ENCODE measurements at places on chromosomes 13 and 19.

GRCh38 chr13:51801631-51802099 lies 2.3 kb downstream of the DHRS12 start:
- no peak for ATAC-seq

GRCh38 chr19:18158467-18158866 lies 5.5 kb downstream of the PIK3R2 start:
- ATAC-seq, result no peak

GRCh38 chr19:2716275-2716650 lies 4.9 kb downstream of the DIRAS1 start:
- ATAC-seq, result no peak

DNA sequence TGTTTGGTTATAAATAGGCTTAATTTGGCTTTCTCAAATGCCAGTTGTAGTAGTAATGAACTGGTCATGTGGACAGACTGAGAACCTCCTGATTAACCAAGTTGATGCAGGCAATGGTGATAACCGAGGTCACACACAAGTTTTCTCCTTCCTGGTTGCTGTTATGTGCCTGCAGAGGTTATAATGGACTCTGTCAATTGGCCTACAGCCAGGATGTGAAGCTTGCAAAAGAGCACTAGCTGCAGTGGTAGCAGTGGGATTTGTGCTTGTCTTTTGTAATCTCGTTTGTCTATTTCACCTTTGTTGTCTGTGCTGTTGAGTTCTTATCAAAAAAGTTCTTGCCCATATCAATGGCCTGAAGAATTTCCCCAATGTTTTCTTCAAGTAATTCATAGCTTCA lies 20.6 kb downstream of the OR10H3 start:
- ATAC-seq, result no peak

- no peak for ATAC-seq
Observed at GRCh38 chr13:93480553-93481106, 254.0 kb downstream of the GPC6 start.

- ATAC-seq, result no peak
Observed at GRCh38 chr13:54162069-54162468, 1133.5 kb downstream of the OLFM4 start.

Data from motor neuron (in vitro differentiated cells).